ENCODE measurements at places on chromosomes 1 and 21.

DNA sequence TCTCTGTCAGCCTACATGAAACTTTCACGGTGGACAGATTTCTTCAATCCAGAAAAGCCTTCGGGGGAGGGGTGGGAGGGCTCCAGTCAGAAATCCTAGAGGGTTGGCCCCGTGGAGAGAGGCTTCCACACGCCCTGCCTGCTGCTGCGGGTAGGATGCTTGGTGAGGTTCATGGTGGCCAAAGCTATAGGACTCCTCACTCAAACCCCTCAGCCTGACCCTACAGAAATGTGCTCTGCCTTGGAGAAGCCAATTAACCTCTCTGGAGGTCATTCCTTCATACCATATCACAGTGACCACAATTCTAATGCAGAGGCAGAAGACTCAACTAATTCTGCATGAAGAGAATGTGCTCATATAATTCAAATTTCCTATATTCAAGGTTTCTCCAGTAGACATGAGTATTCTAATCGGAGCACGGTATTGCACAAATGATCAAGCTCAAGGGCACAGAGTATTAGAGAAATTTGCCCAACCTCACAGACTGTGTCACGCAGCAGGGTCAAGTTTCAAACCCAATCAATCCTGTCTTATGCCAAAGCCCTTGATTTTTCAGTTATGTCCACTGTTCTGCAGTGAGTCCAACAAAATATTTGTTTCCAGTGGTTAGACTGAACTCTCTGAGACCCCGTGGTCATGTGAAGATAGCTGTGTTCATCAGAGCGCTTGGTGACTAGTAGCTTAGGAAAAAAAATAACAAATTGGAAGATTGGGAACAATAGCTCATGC is 104.8 kb downstream of the TOMM20 start:
- no peak for DNase-seq

- DNase-seq = no peak
These were observed 2.6 kb upstream of the LDLRAP1 start for GRCh38 chr1:25540750-25541342.

DNA sequence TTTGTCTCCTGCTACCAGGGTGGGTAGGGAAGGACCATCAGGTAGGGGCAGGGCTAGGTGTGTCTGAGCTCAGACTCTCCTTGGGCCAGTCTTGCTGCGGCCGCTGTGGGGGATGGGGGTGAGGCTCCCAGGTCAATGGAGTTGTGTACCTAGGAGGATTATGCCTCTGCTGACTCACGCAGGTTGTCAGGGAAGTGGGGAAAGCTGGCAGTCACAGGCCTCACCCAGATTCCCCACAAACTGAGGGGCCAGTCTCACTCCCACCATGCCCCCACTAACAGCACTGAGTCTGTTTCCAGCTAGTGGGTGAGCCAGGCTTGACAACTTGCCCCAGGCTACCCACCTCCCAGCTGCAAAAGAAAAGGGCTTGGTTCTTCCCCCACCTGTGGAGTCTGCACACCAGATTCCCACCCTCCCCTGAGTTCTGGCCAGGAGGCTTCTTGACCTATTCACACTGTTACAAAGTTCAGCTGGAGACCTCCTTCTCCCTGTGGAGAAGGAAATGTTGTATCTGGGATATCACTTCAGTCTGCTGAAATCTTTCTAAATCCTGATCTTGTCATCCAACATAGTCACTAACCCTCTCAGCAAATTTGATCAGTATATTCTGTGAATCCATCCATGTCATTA is 69.2 kb upstream of the GJA8 start:
- no peak for DNase-seq

GRCh38 chr1:86380257-86380861 is 15.8 kb downstream of the ODF2L start:
- no peak for DNase-seq

DNA sequence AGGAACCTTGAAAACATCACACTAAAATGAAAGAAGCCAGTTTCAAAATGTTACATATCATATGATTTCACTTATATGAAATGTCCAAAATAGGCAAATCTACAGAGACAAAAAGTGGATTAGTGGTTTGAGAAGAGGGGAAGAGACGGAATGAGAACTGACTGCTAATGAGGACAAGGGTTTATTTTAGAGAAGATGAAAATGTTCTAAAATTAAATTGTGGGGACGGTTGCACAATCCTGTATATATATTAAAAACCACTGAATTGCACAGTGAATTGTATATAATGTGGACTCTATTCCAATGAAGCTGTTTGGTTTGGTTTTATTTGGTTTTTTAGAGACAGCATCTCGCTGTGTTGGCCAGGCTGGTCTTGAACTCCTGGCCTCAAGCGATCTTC is 35.6 kb downstream of the PRPF38A start:
- DNase-seq = no peak

GRCh38 chr1:47677241-47677940 is 239.5 kb downstream of the FOXD2 start:
- DNase-seq = no peak

GRCh38 chr1:62849031-62849430 is 65.1 kb downstream of the ATG4C start:
- no peak for DNase-seq

GRCh38 chr1:235990330-235990795 is 74.5 kb downstream of the NID1 start:
- no peak for DNase-seq

- no peak for DNase-seq
These were observed 81.4 kb downstream of the SLC44A5 start for GRCh38 chr1:75529488-75529887.

GRCh38 chr1:171472183-171472647 is 13.1 kb upstream of the PRRC2C start:
- DNase-seq = no peak

DNA sequence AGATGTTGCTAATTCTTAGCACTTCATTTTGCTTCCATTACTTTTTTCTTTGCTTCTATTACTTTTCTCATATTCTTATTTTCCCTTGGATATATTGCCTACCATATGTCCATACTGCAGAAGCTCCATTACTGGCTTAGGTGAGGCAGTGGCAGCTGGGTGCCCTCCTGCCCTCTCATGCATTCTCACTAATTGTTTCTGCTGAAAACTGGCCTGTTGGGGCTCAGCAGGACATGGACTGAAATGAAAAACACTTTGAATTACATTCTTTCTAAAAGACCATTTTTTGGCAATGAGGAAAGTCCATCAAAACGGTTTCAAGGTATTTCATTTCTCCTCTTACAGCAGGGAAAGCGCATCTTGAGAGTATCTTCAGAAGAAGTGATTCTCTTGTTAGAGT is 122.9 kb downstream of the MAST2 start:
- no peak for DNase-seq

DNA sequence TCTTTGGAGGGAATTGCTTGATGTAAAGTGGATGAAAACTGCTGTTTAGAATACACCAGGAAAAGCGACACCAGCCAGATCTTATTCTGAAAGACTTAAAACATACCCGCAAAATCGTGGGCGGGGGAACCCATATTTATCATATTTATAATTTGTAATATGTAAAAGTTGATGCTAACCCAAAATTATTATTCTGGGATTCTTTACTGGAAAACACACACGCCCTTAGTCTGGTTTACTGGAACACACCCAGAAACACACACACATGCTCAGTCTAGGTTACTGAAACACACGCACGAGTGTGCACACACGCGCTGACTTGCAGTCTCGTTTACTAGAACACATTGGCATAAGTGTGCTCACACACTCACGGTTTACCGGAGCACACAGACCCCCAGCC is 32.5 kb downstream of the ATP5PO start:
- DNase-seq = no peak

DNA sequence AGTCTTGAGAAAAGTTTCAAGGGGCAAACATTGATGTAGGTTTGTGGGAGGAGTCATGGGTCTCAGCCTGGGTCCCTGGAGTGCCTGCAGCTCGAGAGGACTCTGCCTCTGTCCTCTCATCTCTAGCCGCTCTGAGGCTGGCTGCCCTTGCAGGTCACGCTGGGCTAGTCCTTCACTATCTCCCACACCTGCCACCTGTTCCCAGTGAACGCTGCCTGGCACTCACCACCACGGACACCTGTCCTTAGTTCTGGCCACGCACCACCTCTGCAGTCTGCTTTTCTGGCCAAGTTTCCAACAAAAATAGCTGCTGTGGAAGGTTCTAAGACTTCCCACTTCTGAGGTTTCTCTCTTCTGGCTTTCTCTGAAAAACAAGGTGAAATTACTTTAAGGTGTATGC is 52.5 kb downstream of the SH3BGR start:
- DNase-seq = no peak

GRCh38 chr1:48038270-48038767 is 41.1 kb upstream of the TRABD2B start:
- DNase-seq = no peak

DNA sequence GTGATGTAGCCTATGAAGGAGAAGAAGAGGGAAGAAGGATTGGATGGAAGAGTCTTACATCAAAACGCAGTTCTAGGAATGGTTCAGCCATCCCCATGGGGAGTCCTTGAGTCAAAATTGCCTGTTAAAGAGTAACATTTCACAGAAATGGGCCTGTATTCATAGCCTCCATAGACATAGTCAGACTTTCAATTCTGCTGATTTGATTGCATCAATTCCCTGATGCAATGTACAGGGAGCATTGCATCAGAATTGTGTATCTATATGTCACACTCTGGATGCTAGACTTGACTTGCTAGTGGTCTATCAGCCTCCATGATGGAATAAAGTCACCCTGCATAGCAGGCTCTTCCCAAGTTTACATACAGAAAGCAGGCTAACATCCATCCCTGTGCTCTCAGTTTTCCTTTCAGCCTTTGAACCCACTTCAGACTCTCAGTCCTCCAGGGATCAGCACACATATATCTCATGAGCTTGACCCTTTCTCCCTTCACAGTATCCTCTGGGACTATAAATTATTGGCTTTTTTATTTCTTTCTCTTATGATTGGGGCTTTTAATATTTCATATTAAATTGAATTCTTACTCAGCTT is 1111.7 kb upstream of the B3GALT2 start:
- no peak for DNase-seq

- peak; percentile 65 for DNase-seq
These were observed 5.7 kb upstream of the ACOT11 start for GRCh38 chr1:54542120-54542961.

DNA sequence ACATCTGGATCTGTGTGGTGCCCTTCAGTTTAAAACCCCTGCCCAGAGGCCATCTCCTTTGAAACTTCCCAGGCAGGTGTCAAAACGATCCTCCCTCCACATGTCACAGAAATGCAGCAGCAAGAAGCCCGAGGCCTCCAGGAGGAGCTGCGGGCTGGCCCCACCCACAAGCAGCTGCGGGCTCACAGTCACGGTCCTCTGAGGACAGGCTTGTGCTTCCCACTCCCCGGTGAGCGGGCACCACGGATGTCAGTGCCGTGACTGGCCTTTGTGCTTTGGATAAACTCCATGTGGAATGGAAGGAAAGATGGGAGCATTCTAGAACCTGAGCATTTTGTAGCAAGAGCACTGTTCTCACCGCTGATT is 65.8 kb downstream of the SIK1 start:
- no peak for DNase-seq

- no peak for DNase-seq
These were observed 492.2 kb upstream of the PKN2 start for GRCh38 chr1:88191917-88192316.

DNA sequence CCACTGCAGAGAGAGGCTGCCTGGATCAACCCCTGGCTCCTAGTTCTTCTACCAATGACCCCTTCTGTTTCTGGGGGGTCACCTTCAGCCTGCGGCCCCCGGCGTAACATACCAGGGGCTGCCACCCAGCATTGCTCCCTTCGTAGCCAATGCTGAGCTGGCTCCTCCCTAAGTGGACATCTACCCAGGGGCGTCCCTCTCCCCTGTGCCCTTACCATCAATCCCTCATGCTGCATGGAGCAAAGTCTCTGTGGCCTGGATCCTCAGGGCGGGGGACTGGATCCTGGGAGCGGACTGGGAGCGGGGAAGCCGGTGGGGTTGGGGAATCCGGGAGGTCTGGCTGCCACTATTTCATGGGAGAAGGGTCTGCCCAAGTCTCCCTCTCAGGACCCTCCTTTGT is 28.6 kb downstream of the TRIM67 start:
- no peak for DNase-seq

- no peak for DNase-seq
These were observed 3.4 kb downstream of the APOA2 start for GRCh38 chr1:161220002-161220401.

DNA sequence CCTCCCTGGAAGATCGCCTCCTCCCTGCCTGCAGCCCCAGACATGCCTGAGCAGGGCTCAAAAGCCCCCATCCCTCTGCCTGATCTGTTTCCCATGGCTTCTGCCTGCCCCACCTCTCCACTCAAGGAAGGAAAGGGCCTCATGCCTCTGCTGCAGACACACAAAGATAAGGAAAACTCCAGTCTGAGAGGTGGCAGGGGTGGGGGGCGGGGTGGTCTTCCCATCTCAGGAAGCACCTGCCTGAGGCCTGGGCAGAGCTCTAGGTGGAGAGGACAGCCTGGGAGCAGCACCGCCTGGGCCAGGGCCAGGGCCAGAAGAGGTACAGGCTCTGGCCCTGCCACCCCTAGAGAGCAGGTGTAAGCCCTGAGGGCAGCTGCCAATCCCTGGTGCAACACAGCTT is 4.1 kb upstream of the GJB3 start:
- no peak for DNase-seq

- DNase-seq = no peak
These were observed 17.2 kb upstream of the C8A start for GRCh38 chr1:56837244-56837939.

DNA sequence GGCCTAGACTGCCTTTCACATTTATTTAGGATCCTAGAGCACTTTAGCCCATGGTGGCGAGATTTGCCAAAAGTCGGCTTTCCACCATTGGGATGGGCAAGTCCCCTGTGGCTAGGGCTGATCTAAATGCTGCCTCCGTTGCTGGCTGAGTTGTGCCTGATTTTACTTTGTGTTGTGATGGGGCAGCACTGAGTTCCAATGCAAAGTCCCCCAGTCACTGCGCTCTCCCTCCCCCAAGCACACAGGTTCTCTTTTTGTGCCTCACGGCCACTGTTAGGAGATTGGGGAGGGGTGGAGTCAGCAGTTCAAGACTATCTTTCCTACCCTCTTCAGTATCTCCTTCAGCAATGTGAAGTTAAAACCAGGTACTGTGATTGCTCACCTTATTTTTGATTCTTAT is 66.7 kb upstream of the COX20 start:
- no peak for DNase-seq

GRCh38 chr1:67489643-67490042 is 59.4 kb upstream of the SERBP1 start:
- DNase-seq = no peak

GRCh38 chr1:62436039-62436465 is 797 bp upstream of the USP1 start:
- DNase-seq = peak; percentile 96

Measured in activated T-cell treated with anti-CD3 and anti-CD28 coated beads, Interleukin-2, amount 50 U/mL, for 1 hour (primary cell).